ENCODE measurements at places on chromosomes 3 and 15.

GRCh38 chr15:89367485-89368451 is 33.1 kb upstream of the POLG start:
- DNase-seq, result no peak

- no peak for DNase-seq
Measured at GRCh38 chr15:41161736-41162135, 45.7 kb upstream of the INO80 start.

GRCh38 chr3:114147251-114147650 is 31.6 kb downstream of the DRD3 start:
- DNase-seq, result no peak

DNA sequence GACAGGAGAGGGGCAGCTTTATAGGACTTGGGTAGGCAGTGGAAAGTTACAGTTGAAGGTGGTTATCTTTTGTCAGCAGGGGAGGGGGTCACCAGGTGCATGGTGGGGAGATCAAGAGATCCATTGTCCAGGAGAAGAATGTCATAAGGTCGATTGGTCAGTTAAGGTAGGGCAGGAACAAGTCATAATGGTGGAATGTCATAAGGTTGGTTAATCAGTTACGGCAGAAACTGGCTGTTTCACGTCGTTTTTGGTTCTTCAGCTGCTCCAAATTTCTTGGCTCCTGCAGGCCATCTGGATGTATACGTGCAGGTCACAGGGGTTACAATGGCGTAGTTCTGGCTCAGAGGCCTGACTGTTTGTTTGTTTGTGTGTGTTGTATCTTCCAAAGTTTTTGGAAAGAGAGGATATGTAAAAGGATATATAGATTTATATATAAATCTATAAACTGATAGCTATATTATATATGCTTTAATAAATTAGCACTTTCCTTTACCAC is 565.1 kb downstream of the ZNF385D start:
- DNase-seq, result no peak

DNA sequence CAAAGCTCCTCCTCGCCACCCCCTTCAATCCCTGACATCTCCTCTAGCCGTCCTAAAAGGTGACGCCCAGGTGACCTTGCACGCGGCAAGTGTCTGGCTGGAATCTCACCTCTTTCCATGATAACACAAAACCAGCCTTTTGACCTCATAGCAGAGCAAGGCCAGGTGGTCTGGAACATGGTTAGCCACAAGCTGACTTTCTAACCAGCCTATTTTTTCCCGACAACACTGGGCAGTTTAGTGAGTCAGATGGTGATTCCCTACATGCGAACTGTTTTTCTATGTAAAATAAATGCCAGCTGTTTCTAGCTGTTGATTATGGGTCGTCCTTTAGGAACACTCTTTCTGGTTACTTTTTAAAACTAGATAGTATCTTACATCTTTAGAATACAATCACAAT is 243.0 kb downstream of the CD47 start:
- DNase-seq, result no peak

- DNase-seq, result no peak
Measured at GRCh38 chr3:132033471-132033870, 1.3 kb downstream of the CPNE4 start.

DNA sequence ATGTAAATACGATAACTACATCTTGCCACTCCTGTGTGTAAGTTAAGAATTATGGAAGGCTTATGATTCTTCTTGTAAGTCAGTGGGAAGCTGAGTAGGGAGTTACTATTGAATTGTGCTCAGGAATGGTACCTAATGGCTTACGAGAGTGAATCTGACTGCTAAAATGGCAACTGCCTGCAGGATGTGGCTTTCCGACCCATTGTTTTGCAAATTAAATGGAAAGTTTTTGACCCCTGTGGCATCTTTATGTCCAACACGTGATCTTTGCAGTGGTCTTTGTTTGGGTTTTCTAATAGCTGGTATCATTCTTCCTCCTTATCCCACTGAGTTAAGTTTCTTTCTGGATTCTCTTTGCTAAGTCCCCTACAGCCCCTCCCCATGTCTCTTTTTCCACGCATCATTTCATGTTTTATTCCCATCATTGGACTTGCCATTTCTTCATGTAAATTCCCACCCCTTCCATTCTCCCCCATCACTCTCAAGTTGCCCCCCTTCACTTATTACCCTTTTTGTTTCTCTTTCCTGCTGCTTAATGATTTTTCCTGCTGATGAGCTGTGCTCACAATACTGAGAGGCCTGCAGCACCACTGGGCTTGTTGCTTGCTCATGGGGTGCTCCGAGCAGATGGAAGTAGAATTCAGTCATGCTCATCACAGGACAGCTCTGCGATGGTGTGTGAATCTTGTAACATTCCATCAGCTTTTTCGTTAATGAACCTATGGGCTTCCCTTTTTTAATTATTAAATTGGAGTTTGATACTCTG is 428.2 kb upstream of the IL12A start:
- DNase-seq, result no peak

- no peak for DNase-seq
Measured at GRCh38 chr3:73114711-73115110, 53.3 kb downstream of the EBLN2 start.

- DNase-seq, result no peak
Measured at GRCh38 chr15:56249092-56249491, 5.4 kb upstream of the RFX7 start.

GRCh38 chr15:31605467-31605931 is 278.9 kb downstream of the KLF13 start:
- no peak for DNase-seq

- DNase-seq, result no peak
Measured at GRCh38 chr15:60130398-60130797, 126.3 kb downstream of the FOXB1 start.

GRCh38 chr3:79015854-79016253 is 751.9 kb downstream of the ROBO1 start:
- DNase-seq, result no peak

DNA sequence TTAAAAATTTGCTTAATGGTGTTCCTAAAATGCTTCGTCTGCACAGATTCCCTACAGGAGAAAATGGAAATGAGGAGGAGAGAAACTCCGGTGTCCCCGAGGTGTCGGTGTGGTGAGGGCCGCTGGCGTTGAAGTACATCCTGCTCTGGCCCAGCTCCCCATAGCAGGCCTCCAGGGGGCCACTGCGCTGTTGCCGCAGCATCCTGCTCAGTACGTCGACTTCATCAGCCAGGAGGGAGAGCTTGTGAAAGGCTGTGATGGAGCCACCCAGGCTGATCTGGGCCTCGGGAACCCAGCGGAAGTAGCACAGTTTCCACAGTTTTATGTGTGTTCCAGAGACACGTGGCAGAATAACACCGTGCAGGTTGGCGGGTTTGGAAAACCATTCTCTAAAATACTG is 37.8 kb downstream of the FAN1 start:
- DNase-seq, result no peak

GRCh38 chr3:187665764-187666402 is 4.3 kb downstream of the SST start:
- DNase-seq, result no peak

GRCh38 chr3:161093895-161094294 is 11.3 kb downstream of the B3GALNT1 start:
- DNase-seq, result no peak

DNA sequence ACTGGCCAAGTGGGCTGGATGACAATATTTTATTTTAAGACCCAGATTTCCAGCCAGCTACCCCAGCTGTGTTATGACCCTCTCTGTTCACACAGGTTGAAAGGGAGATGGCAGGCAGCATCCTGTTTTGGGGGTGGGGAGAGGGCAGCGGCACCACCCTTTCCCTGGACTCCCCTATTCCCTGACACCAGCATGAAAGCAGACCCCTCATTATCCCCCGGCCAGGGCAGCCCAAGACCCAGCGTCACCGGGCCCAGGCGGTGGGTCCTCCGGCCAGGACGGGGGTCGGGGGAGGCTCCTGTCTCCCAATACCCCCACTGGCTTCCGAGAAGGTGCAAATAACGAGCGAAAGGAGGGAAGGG is 127.6 kb upstream of the MEF2A start:
- DNase-seq, result no peak

- DNase-seq, result no peak
Measured at GRCh38 chr3:178546079-178546478, 9.8 kb downstream of the KCNMB2 start.

DNA sequence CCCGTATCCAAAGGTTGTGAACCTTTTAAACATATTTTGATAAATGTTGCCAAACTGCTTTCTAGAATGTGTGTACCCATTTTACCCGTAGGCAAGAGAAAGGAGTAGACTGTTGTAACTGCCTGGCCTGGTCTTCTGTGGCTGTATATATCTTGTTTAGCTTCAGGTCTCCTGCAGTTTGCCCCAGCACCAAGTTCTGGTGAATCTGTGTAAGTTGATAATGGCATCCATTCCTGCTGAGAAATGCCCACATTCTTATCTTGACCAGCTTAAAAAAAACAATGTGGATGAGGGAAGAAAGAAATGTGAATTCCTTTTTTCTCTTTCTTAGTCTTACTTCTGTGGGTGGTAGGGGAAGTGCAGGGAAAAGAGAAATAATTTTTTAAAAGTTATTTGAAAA is 53.3 kb upstream of the TLE3 start:
- no peak for DNase-seq

GRCh38 chr3:111610612-111611054 is 15.5 kb upstream of the ZBED2 start:
- DNase-seq, result no peak

- DNase-seq, result no peak
Measured at GRCh38 chr15:95944193-95944592, 386.3 kb upstream of the NR2F2 start.

DNA sequence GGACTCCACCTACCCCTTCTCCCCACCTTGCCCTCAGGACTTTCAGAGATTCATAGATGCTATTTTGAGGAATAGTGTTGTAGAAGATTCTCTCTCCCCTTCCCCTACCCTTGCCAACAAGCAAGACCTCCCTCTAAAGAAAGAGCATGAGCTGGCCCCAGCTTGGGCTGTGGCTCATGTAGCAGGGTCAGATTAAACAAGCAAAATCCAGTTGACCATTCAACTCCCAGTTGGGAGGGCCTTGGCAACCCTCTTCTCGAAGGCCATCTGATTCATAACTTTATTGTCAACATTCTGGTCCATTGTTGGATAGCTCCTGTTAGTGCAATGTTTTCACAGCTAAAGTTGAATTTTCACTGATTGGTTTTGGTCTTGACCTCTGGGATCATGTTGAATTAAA is 41.1 kb downstream of the TNFAIP8L3 start:
- DNase-seq, result no peak

- DNase-seq, result no peak
Measured at GRCh38 chr3:49607796-49608195, 53.5 kb downstream of the BSN start.

DNA sequence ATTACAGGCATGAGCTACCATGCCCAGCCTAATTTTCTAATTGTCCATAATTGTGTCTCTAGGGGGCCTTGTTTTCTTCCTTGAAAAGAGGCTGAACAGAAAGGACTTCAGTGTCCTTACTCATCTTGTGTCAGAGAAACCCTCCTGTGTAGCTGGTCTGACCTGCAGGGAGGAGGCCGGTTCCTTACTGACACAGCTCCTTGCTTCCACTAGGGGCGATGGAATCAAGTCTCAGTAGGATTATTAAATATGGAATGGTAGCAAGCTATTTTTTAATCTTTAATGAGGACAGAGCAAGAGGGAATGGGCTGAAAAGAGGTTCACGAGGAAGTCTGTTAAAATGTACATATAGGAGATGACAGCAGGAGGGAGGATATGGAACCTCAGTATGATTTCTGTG is 8.6 kb downstream of the LPCAT4 start:
- no peak for DNase-seq

GRCh38 chr3:143258692-143259091 is 139.1 kb downstream of the CHST2 start:
- DNase-seq, result no peak

DNA sequence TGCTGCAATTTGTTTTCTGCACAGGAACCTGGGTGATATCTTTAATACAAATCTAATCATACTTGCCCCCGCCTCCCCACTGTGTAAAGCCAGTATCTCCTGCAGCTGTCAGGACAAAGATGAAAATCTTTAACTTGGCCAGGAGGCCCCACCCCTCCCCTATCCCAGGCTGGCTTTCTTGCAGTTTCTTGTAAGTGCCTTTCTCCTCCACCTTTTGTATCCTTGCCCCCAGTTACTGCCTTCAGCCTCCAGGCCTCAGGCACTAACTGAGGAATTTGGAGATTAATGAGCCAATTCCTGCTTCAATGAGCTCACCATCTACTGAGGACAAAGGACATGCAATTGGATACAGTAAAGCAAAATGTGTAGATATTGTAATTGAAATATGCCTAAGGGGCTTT is 6.5 kb downstream of the GCSAM start:
- no peak for DNase-seq

- no peak for DNase-seq
Measured at GRCh38 chr3:31105438-31106077, 211.1 kb upstream of the GADL1 start.

All from stimulated activated CD8-positive, alpha-beta memory T cell treated with anti-CD3 and anti-CD28 coated beads, Interleukin-2, amount 100 ng/mL, for 1 hour (primary cell).